Aorta (tissue), 5 donors: ENCODE measurements at places on chromosomes 4 and X. TPM values are rescaled to one million over a fixed set of nuclear protein-coding genes. Genes with fewer than 3 reads are reported as not detected.

TLR1 gene
- total RNA-seq: 18.1 TPM

CDKL5 gene
- 21.9 TPM for total RNA-seq

GRCh38 chr4:144646523-144647094, 653 bp downstream of the HHIP start:
- DNase-seq: no peak

DNA sequence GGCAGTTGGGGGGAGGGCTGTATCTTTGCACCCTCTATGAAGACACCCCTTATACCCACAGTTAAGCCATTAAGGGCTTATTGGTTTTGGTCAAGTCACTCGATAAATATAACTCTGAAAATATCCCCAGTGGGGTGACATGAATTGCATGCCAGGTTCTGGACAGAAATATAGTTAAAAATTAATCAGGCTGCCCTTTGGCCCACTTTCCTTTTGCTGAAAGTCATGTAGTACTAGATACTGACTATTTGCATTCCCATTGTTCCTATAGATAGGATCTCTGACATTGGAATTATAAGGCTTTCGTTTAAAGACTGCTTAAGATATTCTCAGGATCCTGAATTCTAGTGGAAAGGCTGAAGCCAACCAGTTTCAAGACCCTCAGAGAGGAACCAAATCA, 43.5 kb upstream of the LAMP2 start:
- no peak for DNase-seq
